ENCODE measurements at places on chromosomes 11 and 22.

DNA sequence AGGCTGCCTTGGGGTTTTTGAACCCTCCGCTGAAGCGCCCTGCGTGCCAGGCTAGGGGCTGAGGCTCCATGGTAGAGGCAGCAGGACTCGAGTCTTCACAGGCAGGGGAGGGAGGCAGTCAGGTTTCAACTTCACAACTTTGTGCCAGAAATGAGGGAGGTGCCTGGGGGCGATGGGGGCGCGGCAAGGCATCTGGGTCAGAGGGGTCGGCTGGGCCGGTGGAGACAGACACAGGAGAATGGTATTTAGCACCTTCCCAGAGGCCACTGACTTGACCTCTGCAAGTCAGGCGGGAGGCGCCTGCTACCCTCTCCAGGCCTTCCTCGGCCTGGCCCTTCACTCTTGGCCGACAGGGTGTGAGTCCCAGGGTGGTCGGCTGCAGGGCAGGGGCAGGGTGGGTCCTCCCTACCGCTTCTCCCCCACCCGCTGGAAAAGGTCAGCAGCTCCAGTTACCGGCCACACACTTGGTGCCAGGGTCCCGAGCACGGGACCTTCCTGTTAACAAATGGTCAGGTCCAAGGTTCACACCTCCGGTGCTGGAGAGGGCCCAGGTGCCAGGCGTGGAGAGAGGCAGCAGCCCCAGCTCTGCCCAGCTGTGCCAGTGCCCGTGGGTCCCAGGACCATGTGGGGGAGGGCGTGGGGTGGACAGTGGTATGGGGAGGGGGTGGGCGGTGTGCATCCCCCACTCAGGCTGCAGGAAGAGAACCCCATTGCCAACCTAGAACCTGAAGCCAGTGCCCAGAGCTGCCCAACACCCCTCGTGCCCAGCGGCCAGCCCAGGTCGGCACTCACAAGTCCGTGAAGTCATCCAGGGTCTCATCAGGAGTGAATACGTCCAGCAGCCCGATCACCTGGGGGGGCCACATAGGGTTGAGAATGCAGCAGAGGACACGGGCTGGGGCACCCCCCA is 3.8 kb downstream of the MAPK12 start:
- DNase-seq: no peak

DNA sequence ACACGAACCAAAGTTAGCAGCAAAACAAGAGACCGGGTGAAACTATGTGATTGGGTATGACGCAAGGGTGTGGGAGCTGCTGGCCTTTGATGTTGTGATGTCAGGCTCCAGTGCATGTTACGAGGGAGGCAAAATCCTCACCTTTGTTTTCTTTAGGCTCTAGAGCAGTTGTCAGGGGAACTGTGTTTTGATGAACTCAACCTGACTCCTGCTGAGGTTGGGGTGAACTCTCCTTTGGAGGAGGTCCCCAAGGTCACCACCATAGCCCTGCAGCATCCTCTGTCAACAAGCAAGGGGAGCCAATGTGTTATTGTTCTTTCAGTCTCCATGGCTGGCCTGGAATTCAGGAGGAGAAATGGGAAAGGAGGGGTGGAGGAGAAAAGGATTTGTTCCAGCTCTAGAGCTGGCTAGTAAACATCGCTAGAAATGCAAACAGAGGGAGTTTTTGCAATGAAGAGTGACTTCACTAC is 33.8 kb downstream of the RASSF10 start:
- DNase-seq: no peak

- no peak for DNase-seq
Measured at GRCh38 chr11:118886681-118887111, 3.0 kb downstream of the CXCR5 start.

- no peak for DNase-seq
Measured at GRCh38 chr11:130829920-130830511, 86.3 kb downstream of the SNX19 start.

DNA sequence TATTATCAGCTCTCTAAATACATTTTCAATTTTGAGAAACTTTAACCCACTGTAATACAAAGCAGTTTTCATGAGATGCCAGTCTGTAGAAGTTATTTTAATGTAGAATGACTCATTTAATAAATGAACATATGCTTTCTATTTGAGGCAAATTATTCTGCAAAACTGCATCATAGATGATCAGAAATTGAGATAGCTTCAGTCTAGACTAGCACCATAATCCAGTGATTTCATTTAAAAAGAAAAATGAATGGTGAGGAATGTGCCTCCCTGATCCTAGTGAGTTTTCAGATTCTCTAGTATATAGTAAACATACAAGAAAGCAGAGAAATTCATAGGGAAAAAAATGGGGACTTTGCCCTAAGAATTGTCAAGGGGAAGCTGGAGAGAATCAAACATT is 66.1 kb downstream of the OR5AK2 start:
- DNase-seq: no peak

DNA sequence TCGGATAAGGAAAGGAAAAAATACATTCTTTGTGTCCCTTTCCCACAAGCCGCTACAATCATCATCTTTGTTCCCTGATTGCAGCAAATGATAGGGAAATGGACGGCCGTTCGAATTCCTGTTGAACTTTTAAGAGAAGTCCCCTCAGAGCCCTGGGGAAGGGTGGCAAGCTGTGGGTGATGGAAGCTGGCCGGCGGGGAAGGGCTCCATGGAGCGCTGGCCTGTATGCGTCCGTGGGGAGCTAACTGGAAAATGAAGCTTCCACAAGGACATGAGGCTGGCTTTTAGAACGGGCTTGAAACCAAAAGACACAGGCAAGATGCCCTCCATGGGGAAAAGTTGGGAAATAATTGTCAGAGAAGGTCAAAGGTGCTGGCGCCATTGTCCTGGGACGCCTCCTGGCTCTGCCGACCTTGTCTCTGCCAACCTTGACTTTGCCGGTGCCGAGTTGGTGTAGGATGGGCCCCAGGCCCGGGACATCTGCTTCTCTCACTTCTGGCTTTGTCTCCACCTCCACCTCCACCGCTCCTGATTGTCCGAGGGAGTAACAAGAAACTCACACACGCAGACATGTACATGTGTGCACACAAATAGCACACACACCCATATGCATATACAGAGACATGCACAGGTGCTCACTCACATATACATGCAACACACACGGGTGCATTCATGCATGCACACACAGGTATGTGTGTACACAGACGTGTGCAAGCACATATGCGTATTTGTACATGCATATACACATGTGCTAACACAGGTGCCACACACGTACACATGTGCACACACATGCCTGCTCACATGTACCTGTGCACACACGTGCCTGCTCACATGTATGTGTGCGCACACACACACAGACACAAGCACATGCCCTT is 14.5 kb upstream of the PPARA start:
- no peak for DNase-seq

- DNase-seq: no peak
Measured at GRCh38 chr22:23893121-23893944, 850 bp upstream of the MIF start.

DNA sequence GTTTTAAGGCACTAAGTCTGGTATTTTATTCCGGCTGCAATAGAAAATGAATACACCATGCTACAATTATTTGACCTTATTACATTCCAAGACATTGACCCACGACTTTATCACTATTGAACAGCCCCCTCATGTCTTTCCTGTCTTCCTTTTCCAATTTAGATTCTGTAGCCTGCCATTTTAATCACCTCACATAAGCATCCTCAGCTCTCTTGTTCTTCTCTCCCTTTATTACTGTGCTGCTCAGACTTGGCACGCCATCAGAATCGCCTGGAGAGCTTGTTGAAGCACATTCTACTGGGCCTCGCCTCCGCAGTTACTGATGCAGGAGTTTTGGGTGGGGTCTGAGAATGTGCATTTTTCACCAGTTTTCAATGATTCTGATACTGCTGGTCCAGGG is 38.7 kb upstream of the SWAP70 start:
- DNase-seq: no peak

- no peak for DNase-seq
Measured at GRCh38 chr11:122814401-122814800, 23.9 kb upstream of the CRTAM start.

- no peak for DNase-seq
Measured at GRCh38 chr22:37639771-37640590, 512 bp downstream of the SH3BP1 start.

DNA sequence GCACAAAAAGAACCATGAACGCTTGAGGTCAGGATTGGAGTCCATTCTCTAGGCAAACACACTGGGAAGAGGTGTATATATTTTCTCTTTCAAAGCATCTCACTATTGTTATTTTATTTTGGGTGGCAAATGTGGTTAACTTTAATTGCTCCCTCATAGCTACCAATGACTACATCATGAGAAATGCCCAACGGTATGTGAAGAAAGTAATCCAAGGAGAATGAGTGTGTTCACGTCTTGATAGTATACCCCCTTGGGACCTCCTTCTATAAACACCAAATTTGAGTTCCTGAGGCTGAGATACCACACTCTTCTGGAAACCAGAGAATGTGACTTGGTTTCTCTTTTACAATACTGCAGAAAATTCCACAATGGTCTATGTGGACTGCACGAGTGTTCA is 15.8 kb downstream of the OR8D1 start:
- no peak for DNase-seq

GRCh38 chr22:37967637-37968451 is 14.3 kb downstream of the POLR2F start:
- no peak for DNase-seq

DNA sequence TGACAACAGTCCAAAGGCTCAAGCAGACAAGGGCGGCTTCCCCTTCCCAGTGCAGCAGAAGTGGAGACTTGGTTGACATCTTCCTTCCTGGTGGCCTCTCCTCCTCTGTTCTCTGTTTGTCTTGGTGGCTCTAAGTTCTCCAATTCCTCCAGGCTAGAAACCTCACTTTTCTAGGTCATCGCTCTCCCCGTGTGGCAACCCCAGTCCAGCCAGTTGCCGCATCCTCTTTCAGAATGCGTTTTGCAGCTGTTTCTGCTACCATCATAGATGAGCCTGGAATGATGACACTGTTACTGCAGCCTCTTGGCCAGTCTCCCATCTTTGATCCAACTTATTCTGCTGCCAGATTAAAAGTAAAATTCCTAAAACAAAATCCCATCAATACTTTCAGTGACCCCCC is 201.5 kb downstream of the TRIM29 start:
- no peak for DNase-seq

Measured in activated CD8-positive, alpha-beta memory T cell treated with anti-CD3 and anti-CD28 coated beads, Interleukin-2, amount 50 U/mL, for 4 hours (primary cell).